ENCODE measurements at places on chromosomes 5 and 9. TPM values are rescaled to one million over a fixed set of nuclear protein-coding genes. Genes with fewer than 3 reads are reported as not detected.

DNA sequence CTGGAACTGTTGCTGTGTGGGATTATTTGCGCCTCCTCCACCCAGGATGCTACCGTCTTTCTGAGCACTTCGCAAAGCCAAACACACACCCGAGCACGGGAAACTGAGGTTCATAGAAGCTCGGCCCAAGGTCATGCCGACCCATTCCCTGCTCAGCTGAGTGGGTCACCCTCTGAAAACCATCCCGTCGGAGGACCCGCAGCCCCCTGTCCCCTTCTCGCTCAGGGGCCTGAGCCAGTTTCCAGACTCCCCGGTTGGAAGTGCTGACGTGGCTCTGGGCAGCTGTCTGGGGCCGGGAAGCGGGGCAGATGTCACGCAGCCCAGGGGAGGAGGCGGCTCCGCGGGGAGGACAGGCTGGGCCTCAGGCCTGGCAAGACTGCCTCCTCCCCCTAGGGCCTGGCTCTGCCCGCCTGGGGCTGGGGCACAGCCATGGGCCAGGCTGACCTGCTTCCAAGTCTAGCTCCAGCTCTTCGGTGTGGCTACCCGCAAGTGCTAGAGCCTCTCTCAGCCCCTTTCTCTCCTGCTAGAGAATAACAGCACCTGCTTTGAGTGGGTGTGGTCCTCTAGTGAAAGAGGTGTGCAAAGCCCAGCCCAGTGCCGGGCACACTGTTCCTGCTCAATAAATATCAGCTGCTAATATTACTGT, 9.9 kb upstream of the CXXC5 start:
- peaks cover 44% of the 10 kb centered on the region for H3K4me1 ChIP-seq
- H3K27ac ChIP-seq, result peak overlapping the region; percentile 77
- H3K27me3 ChIP-seq, result no peaks in the 10 kb centered on the region

DNA sequence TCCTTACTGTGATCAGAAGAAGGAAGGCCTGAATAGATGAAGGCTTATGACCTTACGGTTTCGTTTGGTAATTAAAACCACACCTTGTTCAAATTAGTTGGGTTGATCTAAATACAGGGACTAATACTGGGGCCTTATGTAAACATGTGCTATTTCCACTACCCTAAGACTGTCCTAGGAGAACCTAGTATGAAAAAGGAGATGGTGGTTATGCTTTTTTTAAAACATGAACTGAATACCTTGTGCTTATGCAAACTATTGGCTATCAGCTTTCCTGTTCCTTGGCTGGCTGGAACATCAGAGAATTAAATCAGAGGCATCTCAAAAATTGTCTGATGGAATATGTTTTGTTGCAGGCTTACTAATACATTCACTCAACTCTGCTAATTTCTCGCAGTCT, 3.9 kb downstream of the MYOT start:
- DNase-seq, result no peak
- H3K27me3 ChIP-seq, result no peaks in the 10 kb centered on the region
- no peaks in the 10 kb centered on the region for H3K36me3 ChIP-seq
- no peak overlapping the region for H3K27ac ChIP-seq
- H3K4me1 ChIP-seq, result no peaks in the 10 kb centered on the region

GRCh38 chr9:7910426-7911020, 110.9 kb upstream of the DMAC1 start:
- no peaks in the 10 kb centered on the region for H3K36me3 ChIP-seq
- H3K4me1 ChIP-seq, result no peaks in the 10 kb centered on the region
- H3K27ac ChIP-seq, result no peak overlapping the region
- H3K4me3 ChIP-seq, result no peak overlapping the region

GRCh38 chr5:169161022-169161680, 139.8 kb downstream of the SLIT3 start:
- H3K36me3 ChIP-seq, result no peaks in the 10 kb centered on the region
- no peaks in the 10 kb centered on the region for H3K27me3 ChIP-seq
- no peak overlapping the region for H3K4me3 ChIP-seq
- peak overlapping the region; percentile 76 for H3K27ac ChIP-seq

- H3K36me3 ChIP-seq, result no peaks in the 10 kb centered on the region
- H3K4me3 ChIP-seq, result no peak overlapping the region
- no peaks in the 10 kb centered on the region for H3K27me3 ChIP-seq
- DNase-seq, result no peak
- peaks cover 12% of the 10 kb centered on the region for H3K4me1 ChIP-seq
These were observed 131.7 kb upstream of the CLINT1 start for GRCh38 chr5:157990583-157991181.

DNA sequence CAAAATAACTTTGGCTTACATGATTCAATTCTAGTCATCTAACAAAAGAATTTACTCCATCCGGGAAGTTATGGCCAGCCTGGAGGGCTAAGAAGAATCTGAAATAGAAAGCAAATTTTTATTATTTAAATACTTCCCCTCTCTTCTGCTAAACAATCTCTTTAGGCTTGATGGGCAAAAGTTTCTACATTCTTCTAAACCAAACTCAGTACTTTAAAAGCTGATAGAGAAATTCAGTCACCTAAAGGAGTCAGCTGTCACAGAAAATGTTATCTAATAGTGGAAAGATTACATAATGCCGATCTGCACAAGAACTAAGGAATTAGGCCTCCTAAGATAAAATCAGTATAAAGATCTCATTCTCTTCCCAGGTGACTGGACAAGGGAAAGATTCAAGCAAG, 32.4 kb downstream of the GNAQ start:
- no peak overlapping the region for H3K4me3 ChIP-seq
- no peaks in the 10 kb centered on the region for H3K36me3 ChIP-seq
- H3K27ac ChIP-seq, result peak overlapping the region; percentile 12

GRCh38 chr9:133248726-133249295, 26.2 kb downstream of the ABO start:
- no peaks in the 10 kb centered on the region for H3K36me3 ChIP-seq
- H3K27me3 ChIP-seq, result no peaks in the 10 kb centered on the region
- H3K4me1 ChIP-seq, result no peaks in the 10 kb centered on the region
- H3K4me3 ChIP-seq, result no peak overlapping the region

DNA sequence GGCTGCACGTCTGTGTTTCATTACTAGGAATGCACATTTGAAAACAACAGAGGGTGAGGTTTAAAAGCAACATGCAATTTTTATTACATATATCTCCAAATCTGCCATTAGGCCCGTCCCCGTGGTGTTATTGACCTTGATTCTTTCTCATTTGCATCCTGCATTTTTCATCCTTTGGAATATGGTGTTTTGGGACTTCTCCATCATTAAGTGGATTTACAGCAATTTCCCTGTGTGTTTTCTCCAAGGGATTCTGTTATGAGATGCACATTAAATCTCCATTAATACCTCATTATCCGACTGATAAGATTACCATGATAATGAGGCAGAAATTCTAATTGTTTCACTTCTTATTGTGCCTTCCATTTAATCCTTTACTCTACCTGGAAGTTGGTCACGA, 117.6 kb downstream of the GAPVD1 start:
- no peak for DNase-seq
- H3K27me3 ChIP-seq, result no peaks in the 10 kb centered on the region
- H3K27ac ChIP-seq, result no peak overlapping the region
- no peaks in the 10 kb centered on the region for H3K36me3 ChIP-seq

DNA sequence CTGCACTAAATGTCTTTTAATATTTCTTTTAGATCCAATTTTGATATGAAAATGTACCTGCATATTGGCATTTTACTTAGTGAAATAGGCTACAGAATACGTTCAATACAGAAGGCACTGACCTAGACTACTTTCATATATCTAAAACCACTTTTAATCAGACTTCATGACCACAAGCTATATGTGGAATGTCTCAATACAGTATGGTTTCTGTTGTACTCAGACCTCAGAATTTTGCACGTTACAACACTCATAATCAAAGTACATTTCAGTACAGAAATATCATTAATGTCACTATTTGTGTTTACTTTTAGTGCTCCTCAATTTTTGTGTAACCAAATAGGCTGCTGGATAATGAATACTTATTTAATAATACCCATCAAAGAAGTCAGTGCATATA, 74.8 kb downstream of the MEF2C start:
- no peaks in the 10 kb centered on the region for H3K36me3 ChIP-seq
- no peak overlapping the region for H3K4me3 ChIP-seq
- H3K27ac ChIP-seq, result no peak overlapping the region
- H3K4me1 ChIP-seq, result no peaks in the 10 kb centered on the region

DNA sequence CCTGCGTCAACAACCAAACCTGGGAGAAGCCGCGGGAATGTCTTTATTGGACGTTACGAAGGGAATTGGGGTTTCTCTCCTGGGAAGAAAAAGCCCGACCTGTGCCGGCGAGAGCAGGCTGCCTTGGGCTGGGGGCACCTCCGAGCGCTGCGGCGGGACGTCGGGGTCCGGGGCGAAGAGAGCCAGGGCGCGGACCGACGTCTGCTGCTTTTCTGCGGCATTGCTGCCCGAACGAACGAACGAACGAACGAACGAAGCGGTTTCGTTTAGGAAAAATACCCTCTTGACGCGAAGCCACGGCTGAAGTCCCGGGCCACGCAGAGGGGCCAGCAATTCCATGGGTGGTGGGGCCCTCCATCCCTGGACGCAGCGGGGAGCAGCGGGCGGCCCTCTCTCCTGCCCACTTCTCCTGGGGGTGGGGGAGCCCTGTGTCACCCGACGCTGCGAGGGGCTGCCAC, 4.8 kb upstream of the PITX1 start:
- H3K4me1 ChIP-seq, result peaks cover 21% of the 10 kb centered on the region
- H3K36me3 ChIP-seq, result no peaks in the 10 kb centered on the region
- H3K4me3 ChIP-seq, result peak overlapping the region; percentile 34

- peaks cover 100% of the 10 kb centered on the region for H3K4me1 ChIP-seq
- H3K36me3 ChIP-seq, result no peaks in the 10 kb centered on the region
- H3K4me3 ChIP-seq, result peak overlapping the region; percentile 20
These were observed 7.1 kb downstream of the RXRA start for GRCh38 chr9:134333234-134333873.

DOK3 gene
- total RNA-seq, result 6.7 TPM

DNA sequence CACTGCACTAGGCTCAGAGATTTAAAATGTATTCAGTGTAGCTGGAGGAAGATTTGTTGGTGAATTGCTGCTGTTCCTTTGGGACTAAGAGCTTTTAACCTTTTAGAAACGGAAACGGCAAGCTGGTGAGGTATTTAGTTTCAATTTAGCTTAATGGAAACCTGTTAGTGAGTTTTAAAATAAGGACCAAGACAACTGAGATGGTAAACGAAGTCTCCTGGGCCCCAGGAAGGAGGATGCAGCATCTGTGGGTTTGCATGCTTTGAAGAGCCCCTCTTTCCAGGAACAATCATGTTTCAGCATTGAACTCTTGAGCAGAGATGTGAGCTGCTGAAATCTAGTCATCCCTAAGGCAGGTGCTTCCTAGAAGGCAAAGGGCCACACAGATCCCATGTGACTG, 16.5 kb downstream of the DNAI1 start:
- H3K27ac ChIP-seq, result no peak overlapping the region
- no peaks in the 10 kb centered on the region for H3K36me3 ChIP-seq
- no peaks in the 10 kb centered on the region for H3K4me1 ChIP-seq
- no peak overlapping the region for H3K4me3 ChIP-seq
- H3K27me3 ChIP-seq, result no peaks in the 10 kb centered on the region

DAB2 gene
- 52.9 TPM for total RNA-seq

Measured in esophagus muscularis mucosa (tissue), 4 donors.